RPMI8226 (cell line): ENCODE measurements at places on chromosomes 3 and 15.

- no peak for DNase-seq
Observed at GRCh38 chr15:85401108-85401774, 20.8 kb downstream of the AKAP13 start.

DNA sequence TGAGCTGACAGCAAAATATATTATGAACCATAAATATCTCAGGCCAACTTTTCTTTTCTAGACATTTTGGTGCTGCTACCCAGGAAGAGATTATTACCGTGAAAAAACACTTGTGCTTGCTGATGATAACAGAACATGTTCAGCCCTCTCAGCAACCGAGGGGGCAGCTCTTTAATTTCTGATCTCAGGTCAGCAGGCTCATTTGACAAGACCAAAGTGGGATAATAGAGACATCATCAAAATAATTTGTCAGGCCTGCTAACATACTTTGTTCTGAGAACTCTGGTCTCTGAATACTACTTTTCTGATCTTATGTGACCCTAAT, 645.9 kb upstream of the KCNMB2 start:
- DNase-seq, result no peak

DNA sequence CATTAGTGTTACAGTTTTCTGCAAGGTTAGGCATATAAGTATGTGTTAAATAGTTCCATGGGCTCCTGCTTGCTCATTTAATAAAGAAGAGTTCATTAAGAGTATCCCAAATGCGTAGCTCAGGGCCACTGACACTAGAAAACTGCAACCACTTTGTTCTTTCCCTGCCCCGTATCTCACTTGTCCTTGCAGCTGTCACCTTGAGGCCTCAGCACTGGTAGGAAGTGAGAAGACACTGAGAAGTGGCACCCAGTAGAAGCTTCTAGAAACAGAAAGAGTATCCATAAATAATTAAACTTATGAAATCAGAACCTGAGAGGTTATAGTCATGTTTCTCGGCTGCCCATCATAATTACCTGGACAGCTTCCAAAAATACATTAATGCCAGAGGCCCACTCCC, 266.0 kb downstream of the KCNMB2 start:
- DNase-seq, result no peak

DNA sequence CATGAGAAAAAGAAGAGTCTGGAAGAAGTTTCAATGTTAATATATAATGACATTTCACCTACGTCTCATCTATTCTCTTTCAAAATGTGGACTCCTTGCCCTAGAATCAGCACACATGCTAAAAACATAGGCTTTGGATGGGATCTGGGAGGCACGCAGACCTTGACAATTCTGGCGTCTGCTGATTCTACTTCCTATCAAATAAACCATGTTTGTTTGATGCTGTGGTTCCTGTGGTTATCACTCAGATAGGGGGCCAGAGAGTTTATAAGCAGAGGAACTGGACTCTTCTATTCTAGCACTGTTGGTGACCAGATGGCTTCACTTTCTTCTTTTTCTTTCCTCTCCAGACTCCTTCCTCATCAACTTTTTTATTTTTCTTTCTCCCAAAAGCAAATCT, 336.8 kb downstream of the DIPK2A start:
- DNase-seq, result no peak

- DNase-seq, result no peak
Observed at GRCh38 chr3:23546181-23546580, 259.6 kb upstream of the UBE2E1 start.

- DNase-seq, result no peak
Observed at GRCh38 chr3:101170806-101171558, 149.4 kb downstream of the IMPG2 start.

DNA sequence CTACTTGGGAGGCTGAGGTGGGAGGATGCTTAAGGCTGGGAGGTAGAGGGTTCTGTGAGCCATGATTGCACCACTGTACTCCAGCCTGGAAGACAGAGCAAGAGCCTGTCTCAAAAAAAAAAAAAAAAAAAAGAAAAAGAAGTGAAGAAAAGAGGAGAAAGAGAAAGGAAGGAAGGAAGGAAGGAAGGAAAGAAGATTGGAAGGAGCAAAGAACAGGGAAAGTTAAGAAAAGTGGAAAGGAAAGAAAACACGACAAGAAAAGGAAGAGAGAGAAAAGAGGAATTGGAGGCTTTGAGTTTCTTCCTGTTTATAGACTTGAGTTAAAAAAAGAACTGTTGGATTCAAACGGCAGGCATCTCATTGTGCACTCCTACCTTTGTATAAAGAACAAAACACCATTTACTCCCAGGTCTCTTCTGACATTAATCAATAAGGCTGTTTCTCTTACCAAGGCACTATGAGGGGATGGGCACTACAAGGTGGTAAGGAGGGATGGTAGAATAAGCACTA, 73.5 kb downstream of the EDEM1 start:
- no peak for DNase-seq

DNA sequence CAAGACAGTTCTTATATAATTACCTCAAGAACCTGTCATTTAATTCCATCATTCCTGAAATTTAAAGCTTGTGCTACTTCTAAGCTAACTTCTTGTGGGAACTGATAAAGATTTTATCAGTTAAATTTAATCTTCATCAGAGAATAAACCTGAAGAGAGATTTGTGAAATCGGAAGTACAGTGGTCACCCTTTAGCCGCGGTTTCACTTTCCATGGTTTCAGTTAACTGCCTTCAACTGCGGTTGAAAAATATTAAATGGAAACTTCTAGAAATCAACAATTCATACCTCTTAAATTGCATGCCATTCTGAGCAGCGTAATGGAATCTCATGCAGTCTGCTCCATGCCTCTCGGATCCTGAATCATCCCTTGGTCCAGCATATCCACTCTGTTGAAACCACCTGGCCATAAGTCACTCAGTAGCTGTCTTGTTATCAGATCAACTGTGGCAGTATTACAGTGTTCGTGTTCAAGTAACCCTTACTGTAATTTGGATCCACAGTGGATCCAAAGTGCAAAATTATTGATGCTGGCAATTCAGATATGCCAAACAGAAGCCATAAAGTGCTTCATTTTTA, 626.1 kb downstream of the CADM2 start:
- DNase-seq, result peak; percentile 12

DNA sequence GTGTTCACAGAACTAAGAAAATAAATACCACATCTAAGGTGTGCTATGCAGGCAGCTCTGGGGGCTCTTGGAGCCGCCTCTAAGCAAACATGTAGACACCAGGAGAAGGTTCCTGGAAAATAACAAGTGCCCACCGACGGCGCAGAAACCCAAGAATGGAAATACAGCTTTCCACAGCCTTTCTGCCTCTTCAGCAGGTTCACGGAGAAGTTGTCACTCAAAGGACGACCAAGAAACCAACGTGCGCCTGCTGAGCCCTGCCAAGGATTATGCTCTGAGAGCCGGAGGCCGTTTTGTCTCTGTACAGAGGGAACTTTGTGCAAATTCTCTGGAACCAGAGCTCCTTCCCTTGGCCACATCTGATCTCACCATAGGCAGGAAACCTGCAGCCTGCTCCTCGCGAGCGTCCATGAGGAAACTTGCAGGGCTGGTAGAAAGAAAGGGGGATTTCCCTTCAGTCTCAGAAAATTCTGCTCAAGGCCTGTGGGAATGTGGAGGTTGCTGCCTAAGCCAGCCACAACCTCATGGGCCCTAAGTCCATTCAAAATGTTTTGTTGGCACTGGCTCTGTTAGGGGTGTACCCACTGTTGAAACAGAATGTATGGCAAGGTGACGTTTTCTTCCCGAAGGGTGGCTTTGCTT, 40.6 kb upstream of the ETV5 start:
- no peak for DNase-seq

GRCh38 chr15:90449206-90449735, 61.2 kb downstream of the IQGAP1 start:
- no peak for DNase-seq

DNA sequence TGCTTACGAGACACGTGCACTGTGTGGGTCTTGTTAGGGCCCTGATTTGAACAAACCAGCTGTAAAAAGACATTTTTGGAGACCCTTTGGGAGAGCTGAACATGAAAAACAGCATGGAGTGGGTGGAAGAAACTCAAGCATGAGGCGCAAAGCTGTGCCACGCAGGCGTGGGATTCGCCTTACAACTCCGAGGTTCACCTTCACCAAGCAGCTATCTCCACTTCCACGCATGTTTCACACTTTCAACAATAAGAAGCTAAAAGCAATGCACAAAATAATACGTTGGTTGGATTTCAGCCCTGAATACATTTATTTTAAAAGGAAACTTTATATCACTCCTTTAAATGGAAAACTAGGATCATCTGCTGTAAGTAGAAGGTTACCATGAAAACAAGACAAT, 42.5 kb downstream of the IQSEC1 start:
- DNase-seq, result no peak

GRCh38 chr3:133209871-133210550, 171.8 kb downstream of the TMEM108 start:
- DNase-seq, result no peak

DNA sequence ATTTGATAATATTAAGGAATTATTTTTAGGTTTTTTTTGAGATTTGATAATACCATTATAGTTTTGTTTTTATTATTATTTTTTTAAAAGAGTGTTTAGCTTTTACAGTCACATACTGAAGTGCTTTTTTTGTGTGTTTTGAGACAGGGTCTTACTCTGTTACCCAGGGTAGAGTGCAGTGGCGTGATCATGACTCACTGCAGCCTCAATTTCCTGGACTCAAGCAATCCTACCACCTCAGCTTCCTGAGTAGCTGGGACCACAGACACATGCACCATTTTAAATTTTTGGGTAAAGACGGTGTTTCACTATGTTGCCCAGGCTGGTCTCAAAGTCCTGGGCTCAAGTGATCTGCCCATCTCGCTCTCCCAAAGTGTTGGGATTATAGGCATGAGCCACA, 73.0 kb downstream of the SUMF1 start:
- no peak for DNase-seq

- DNase-seq, result no peak
Observed at GRCh38 chr3:187322291-187322690, 30.8 kb upstream of the MASP1 start.

DNA sequence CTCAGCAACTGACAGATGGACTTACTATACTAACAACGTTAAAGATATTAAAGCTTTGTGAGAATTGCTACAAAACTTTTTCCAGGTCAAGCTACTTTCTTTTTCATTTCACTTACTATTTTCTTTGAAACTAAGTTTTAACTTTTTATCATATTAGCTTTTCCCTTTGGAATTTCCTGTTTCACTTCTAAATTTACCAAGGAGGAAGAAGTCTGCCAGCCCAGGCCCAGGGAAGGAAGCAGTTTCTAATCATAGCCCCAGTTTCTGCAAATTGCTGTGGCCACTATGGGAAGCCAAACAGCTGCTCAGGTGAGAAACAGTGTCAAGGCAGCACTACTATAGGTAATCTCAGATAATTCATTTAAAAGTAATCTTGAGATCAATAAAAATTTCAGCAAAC, 18.4 kb downstream of the CYFIP1 start:
- DNase-seq, result no peak

GRCh38 chr3:129502641-129503408, 25.6 kb upstream of the RHO start:
- DNase-seq, result peak; percentile 91

GRCh38 chr3:45874677-45875346, 11.5 kb upstream of the CCR9 start:
- DNase-seq, result peak; percentile 40

DNA sequence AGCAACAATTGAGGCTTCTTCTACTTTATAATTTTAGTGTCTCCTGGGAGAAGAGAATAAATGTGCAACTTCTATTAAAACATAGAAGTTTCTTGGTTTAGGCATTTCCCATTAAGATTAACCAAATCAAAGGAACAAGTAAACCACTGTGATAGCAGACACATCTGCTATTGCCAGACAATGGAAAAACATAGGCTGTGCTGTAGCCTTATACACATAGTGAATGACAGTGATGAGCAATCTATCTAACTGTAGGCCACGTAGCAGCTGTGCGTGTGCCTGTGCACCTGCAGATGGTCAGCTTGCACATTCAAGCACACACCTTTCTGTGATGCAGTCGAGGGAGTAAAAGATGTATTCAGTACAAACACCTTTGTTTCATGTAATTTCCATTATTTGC, 32.7 kb downstream of the GNB4 start:
- DNase-seq, result no peak

DNA sequence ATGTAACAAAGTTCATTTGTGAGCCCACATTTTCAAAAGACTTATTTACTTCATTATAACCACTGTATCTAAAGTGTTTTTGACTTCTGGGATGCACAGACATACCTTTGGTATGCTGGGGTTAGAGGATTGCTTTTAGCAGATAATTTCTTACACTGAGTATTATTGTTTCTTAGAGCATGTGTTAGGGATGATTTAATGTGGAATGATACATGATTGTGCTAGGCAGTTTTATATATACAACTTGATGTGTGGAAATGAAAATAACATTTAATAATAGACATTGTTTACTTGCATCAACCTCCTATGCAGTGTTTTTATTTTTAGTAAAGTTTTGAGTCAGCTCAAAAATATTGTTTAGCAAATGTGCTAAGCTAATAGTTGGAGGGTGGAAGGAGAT, 3.4 kb downstream of the KIF23 start:
- no peak for DNase-seq
